Lung (tissue), 17 donors: ENCODE measurements at places on chromosomes 16 and 17. TPM values are rescaled to one million over a fixed set of nuclear protein-coding genes. Genes with fewer than 3 reads are reported as not detected.

DNA sequence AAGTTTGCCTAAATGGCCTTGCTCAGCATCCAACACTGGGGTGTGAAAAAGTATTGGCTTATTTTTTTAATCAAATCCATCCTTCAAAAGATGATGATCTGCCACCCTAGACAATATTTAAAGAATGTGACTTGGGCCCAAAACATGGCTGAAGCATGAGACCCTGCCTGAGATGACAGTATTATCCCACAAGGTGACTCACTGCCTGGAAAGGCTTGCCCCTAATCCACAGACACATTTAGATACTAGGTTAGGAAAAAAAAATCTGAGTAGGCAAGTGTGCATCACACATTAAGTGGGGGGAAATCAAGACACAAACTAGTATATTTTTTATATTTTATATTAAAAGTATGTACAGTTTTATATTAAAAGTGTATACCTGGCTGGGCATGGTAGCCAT lies 38.4 kb downstream of the TOM1L2 start:
- no peaks in the 10 kb centered on the region for H3K27me3 ChIP-seq
- H3K4me3 ChIP-seq, result no peak overlapping the region
- no peaks in the 10 kb centered on the region for H3K36me3 ChIP-seq

DNA sequence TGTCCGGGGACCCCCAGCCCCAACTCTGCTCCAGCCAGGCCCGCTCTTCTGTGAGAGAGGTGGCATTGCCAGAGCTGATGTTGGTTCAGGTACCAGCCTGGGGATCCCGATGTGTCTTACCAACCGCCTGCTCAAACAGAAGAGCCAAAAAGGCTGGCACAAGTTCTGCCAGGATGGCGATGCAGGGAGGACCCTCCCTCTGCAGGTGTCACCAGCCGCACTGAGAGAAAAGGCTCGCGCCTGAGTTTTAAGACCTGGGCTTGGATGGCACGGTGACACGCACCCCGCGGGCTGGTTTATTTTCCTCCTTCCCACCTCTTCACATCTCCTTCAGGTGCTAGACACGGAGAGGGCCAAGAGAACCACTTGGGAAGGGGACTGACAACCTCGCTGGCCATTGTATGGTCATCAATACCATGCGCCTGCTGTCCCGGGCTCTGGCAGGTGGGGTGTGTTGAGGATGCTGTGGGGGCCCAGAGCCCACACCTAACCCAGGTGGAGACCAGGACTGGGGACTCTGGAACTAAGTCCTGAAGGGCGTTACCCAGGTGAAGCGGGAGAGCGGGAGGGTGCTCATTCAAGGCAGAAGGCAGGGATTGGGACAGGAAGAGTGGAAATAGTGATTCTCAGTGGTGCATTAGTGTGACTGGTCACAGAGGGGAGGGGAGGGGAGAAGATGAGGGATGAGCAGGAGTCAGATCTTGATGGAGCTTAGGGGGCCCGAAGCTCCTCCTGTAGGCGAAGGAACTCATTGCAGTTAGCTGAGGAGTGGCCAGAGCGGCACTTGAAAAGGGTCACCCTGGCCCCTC lies 16.3 kb downstream of the FOXJ1 start:
- no peak overlapping the region for H3K27ac ChIP-seq
- no peaks in the 10 kb centered on the region for H3K27me3 ChIP-seq
- no peak overlapping the region for H3K4me3 ChIP-seq
- H3K36me3 ChIP-seq, result no peaks in the 10 kb centered on the region
- peaks cover 2% of the 10 kb centered on the region for H3K4me1 ChIP-seq
- DNase-seq, result no peak

DNA sequence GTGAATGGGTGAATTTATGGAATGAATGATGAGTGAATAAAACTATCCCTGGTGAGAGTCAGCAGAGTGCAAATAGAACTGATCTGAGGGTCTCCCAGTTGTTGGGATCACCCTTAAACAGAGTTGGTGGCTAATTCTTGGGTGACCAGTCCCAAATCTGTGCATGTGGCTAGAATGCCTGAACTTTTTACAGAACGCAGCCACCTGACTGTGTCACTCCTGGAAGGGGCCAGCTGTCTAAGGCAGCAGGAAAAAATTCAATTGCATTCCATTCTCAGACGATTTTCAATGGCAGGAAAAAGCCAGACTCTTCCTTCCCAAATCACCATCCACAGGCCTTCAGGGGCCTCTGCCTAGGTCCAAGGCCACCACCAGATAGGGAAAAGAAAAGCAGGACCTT lies 43.5 kb downstream of the BEAN1 start:
- no peak overlapping the region for H3K27ac ChIP-seq
- no peak for DNase-seq
- no peaks in the 10 kb centered on the region for H3K27me3 ChIP-seq
- peaks cover 6% of the 10 kb centered on the region for H3K4me1 ChIP-seq
- H3K4me3 ChIP-seq, result no peak overlapping the region

The PLA2G10 gene
- 5.8 TPM for polyA plus RNA-seq

The TP53TG3C gene
- not detected for polyA plus RNA-seq

The TTLL6 gene
- 0.94 TPM for polyA plus RNA-seq

GRCh38 chr16:80997139-80997798 lies 9.4 kb downstream of the CMC2 start:
- H3K4me1 ChIP-seq, result no peaks in the 10 kb centered on the region
- DNase-seq, result peak; percentile 37
- H3K27ac ChIP-seq, result no peak overlapping the region
- no peak overlapping the region for H3K4me3 ChIP-seq
- no peaks in the 10 kb centered on the region for H3K27me3 ChIP-seq

The CCL17 gene
- polyA plus RNA-seq, result 3.5 TPM

DNA sequence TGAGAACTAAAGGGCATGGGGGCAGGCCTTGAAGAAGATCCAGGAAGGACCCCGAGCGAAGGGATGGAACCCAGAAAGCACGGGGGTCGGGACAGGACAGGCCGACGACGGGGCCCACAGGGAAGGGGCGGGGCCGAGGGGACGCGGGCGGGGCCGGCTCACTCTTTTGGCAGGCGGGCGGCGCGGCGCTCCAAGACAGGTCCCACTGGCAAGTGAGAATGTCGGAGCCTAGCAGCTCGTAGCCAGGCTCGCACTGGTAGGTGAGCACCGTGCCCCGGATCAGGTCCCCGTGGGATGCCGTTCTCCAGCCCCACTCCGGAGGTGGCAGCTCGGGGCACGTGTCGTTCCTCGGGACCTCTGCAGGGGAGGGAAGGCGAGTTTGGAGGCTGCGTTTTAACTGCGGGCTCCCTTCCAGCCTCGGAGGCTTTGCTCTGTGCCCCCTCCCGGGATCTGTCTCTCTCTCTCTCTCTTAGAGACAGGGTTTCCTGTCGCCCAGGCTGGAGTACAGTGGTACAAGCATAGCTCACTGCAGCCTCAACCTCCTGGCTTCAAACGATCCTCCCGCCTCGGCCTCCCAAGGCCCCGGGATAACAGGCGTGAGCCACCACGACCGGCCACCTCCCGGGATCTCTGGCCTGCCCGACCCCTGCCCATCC lies 13.7 kb upstream of the CDIPT start:
- no peak overlapping the region for H3K27ac ChIP-seq
- H3K4me1 ChIP-seq, result no peaks in the 10 kb centered on the region
- H3K36me3 ChIP-seq, result no peaks in the 10 kb centered on the region
- DNase-seq, result no peak
- H3K27me3 ChIP-seq, result peaks cover 33% of the 10 kb centered on the region

The KDM6B gene
- 38.9 TPM for polyA plus RNA-seq

- no peaks in the 10 kb centered on the region for H3K4me1 ChIP-seq
- no peak overlapping the region for H3K4me3 ChIP-seq
- no peaks in the 10 kb centered on the region for H3K27me3 ChIP-seq
- DNase-seq, result no peak
- no peaks in the 10 kb centered on the region for H3K36me3 ChIP-seq
- no peak overlapping the region for H3K27ac ChIP-seq
Observed at GRCh38 chr16:11615748-11616447, 29.2 kb upstream of the LITAF start.

The SPHK1 gene
- 11.0 TPM for polyA plus RNA-seq
